Fibroblast of lung (primary cell): ENCODE measurements at places on chromosomes 6 and 20. TPM values are rescaled to one million over a fixed set of nuclear protein-coding genes. Genes with fewer than 3 reads are reported as not detected.

DNA sequence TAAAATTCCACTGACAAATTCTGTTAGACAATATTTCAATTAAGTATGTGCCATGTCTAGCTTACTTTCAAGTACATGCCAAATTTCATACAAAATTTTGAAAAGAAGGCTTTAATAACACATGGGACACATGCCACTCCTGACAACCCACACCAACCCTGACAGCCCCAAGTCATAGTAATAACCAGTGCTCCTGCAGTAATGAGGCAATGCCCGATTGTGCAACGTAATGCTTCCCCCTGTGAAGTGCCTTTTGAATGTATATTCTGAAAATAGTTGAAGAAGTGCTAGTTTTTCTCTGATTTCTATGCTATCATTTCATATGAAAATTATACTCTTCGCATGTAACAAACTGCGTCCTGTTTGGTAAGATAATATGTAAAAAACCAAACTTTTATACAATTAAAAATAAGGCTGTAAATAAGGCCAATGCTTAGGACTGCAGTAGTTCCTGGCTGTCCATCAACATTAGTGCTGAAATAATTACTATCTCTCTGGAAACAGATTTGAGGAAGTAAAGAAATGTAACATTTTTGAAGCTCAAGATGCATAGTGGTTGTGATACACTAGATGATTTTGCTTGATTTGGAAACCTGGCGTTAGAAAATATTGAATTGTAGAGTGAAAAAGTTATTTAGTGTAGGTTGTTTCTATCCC is 125.8 kb upstream of the BCLAF1 start:
- DNase-seq, result peak; percentile 50

GRCh38 chr6:150075034-150075421 is 6.1 kb upstream of the ULBP3 start:
- DNase-seq, result no peak

GRCh38 chr6:90118581-90118980 is 178.1 kb downstream of the BACH2 start:
- DNase-seq, result no peak

DNA sequence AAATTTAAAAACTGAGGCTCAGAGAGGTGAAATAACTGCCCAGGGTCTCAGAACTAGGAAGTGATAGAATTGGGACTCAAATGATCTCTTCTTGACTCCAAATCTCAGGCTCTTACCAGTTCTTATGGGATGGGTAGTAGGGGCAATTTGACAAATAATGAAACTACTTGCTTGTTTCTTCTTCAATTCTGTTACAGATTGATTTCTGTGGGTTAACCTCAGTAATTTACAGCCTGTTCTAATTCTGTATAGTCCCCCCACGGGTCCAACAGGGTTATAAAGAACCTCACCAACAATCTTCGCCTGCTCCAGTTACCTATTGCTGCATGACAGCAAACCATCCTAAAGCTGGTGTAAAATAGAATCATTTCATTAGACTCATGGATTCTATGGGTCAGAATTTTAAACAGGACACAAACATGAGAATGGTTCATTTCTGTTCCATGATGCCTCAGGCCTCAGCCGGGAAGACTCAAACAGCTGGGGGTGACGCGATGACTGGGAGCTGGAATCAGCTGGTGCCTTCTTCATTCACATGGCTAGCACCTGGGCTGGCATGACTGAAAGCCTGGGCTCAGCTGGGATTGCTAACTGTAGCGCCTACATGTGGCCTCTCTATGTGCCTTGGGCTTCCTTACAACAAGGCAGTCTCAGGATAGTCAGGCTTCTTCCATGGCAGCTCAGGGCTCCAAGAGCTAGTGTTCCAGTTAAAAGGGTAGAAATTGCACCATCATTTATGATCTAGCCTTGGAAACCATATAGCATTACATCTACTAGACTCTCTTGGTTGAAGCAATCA is 6.6 kb upstream of the WFDC2 start:
- no peak for DNase-seq

GRCh38 chr20:33299111-33299603 is 16.1 kb downstream of the BPIFB1 start:
- peak; percentile 15 for DNase-seq

GRCh38 chr6:37260040-37260439 is 2.1 kb upstream of the TMEM217 start:
- DNase-seq, result no peak

DNA sequence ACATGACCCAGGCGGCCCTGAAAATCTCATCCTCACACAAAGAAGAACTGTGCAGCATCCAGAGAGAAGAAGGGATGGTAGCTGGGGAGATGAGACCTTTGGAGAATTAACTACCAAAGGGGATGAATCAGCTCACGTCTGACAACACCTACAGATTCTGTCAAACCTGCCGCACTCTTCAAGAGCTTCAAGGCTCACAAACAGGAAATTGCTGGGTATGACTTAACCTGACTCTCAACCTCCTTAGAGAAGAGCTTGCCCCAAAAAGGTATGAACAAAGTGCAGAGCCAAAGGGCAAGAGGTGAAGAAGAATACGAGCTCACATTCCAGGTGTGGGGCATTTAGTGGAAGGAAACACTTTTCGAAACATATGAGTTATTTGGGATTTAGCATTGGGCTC is 139.8 kb downstream of the BACH2 start:
- no peak for DNase-seq

- DNase-seq, result no peak
These were observed 202.1 kb upstream of the HEY2 start for GRCh38 chr6:125547381-125547780.

- peak; percentile 100 for DNase-seq
These were observed 122.8 kb downstream of the ALDH8A1 start for GRCh38 chr6:134826889-134827737.

DNA sequence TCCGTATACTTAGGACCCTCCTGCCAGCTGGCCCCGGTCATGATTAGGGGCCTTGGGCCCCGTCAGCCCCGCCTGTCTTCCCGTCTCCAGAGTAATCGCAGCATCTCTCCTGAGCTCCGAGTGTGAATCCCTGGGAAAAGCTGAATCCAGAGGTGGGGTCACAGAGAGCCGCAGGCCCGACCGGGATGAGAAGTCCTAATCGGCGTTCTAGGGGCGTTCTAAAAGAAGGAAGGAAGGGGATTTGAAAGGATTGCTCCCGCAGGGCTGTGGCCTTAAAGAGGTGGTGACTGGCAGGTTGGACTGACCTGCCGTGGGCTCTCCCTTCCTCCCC is 371 bp downstream of the HMGN4 start:
- DNase-seq, result no peak

GRCh38 chr6:165557674-165558073 is 105.4 kb downstream of the PDE10A start:
- no peak for DNase-seq

DNA sequence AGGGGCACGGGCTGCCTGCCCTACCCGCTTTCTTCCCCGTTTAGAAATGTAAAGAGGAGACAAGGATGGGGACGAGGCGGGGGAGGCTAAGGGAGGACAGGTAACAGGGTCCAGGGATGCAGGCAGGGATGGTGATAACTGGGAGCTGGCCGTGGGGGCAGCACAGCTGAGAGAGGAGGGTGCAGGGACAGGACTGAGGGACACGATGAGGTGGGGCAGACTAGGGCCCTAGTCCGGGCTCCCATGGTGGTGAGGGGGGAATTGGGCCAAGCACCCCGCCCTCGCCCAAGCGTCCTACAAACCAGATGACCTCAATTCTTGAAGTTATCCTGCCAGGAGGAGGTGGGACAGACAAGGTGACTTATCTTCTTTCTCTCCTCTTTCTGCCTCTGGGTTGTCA is 44.4 kb upstream of the MDFI start:
- no peak for DNase-seq

DNA sequence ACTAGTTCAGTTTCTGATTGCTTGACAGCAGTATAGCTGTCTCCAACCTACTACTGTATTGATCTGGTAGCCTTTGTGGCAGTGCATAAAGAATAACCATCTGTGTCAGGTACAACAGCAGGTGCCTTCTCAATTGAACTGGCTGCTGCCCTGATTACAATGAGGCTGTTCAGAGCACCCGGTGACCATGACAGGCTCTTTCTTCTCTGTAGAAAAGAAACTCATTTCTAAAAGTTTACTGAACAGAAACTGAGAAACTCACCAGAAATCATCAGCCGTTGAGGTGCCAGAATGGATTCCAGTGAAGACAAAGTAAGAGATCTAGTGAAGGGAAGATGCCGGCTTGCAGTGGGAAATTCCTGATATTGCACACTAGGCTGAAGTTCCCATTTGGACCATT is 954.4 kb downstream of the PHF3 start:
- no peak for DNase-seq

DNA sequence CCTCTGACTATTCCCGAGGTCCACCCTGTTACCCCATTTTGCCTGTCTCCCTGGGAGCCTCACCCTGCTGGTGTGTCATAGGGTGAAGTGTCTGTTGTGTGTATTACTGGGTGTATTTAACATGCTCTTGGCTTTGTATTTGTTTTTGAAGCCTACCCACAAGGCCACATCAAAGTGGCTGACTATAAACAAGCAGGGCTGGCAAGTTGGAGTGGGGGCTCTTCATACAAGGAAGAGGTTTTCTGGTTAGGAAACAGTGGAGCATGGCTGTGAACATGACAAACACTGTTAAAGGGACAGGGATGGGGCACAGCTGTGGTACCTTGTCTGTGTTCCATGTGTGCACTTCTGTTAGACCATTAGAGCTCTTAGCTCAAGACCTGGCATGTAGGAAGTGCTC is 26.3 kb downstream of the HECA start:
- peak; percentile 84 for DNase-seq

DNA sequence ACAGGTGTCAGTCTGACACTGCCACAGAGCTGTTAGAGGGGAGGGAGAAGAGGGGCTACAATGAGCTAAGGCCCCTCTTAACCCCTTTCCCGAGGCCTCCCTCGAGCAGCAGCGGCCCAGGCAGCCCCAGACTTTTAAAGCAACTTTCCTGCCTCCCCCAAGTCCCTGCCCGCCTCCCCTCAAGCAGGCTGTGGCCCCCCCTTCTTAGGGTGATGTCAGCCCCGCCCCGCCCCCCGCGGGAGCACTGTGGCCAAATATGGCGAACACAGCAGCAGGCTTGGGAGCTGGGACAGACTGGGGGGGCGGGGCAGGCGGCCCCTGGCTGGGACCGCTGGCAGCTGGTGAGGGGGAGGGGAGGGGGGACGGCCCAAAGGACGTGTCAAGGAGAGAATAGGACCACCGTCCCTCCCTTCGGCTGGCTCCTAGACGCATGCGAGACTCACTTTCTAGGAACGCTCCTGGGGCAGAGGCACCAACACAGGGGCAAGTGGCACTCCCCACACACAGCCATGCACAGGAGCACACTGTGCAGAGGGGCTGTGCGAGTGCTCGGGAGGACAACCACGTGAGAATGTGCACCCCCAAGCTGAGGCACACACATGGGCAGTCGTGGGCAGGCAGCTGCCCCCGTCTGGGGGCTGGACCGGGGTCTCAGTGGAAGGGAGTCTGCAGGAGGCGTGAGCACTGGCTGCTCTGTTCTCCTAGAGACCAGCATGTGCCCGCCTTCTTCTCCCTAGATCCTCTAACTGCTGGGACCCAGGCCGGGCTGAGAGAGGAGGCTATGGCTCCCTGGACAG is 6.7 kb downstream of the TEAD3 start:
- peak; percentile 84 for DNase-seq

- no peak for DNase-seq
These were observed 66.8 kb upstream of the AFDN start for GRCh38 chr6:167759912-167760311.

DNA sequence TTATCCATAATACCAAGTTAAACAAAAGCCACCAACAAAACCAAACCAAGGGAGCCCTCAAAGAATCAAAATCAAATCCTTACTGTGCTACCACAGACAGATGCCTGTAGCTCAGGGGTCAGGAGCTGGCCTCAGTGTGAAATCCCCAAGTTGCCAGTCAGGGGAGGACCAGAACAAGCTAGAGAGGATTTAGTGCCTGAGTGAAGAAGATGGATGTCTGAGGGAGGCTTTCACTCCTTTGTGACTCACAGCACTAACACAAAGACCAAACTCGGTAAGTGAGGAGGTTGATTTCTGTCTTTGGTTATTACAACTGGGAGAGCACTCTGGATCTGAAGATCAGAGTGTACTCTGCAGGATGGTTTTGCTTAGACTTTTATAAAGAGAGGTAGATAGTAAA is 189.9 kb upstream of the ZNF184 start:
- DNase-seq, result no peak

DNA sequence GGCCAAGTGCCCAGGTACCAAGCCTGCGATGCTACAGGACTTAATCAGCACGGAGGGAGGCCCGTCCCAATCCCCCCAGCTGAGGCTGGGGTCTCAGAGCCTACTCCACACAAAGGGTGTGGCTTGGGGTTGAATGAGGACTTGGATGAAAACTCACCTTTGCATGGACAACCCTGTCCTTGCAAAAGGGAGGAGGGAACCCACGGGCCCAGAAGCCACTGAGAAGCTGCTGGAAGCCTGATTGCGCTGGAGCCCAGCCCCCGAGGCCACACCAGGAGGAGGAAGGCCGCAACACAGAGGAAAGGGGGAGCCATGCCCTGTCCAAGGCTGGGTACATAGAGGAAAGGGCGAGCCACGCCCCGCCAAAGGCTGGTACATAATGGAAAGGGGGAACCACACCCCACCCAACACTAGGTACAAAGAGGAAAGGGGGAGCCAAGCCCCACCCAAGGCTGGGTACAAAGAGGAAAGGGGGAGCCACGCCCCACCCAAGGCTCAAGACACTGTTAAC is 158.8 kb downstream of the DLL1 start:
- DNase-seq, result no peak

DNA sequence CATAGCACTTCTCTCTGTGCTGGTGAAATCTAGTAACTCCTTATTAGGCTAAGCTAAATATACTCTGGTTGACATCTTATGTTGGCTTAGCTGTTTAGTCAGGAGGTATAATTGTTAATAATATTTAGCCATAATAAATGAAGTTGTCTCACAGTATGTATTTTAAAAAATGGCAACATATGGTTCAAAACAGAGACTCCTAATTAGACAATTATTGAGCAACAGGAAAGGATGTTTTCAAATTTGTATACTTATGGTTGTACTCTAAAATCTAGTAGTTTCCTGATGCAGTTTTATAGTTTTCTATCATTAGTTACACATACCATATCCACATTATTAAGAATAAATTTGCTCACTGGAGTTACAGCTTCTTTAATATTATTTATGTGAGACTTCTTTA is 150.2 kb downstream of the BCKDHB start:
- DNase-seq, result peak; percentile 5

GRCh38 chr6:52612336-52613054 is 35.6 kb upstream of the TRAM2 start:
- DNase-seq, result peak; percentile 42

- DNase-seq, result no peak
These were observed 35.7 kb downstream of the CSNK2A1 start for GRCh38 chr20:507761-508332.

The MYBL2 gene
- 2.7 and 7.8 TPM in 2 replicates for polyA plus RNA-seq

The AARS2 gene
- 3.4 and 5.5 TPM in 2 replicates for polyA plus RNA-seq

The HLA-DRA gene
- 0.25 and 0.99 TPM in 2 replicates for polyA plus RNA-seq

The DTNBP1 gene
- 13.6 and 16.6 TPM in 2 replicates for polyA plus RNA-seq

The NKX2-2 gene
- not detected in 2 replicates for polyA plus RNA-seq

The SRMS gene
- polyA plus RNA-seq, result not detected in 2 replicates

The ARFGEF3 gene
- 0.14 and 0.23 TPM in 2 replicates for polyA plus RNA-seq

The UNC93A gene
- not detected in 2 replicates for polyA plus RNA-seq

The STX11 gene
- polyA plus RNA-seq, result 4.1 and 6.6 TPM in 2 replicates

The CASS4 gene
- polyA plus RNA-seq, result 63.7 and 65.8 TPM in 2 replicates
